ENCODE measurements at places on chromosomes 1 and 21.

- no peak for DNase-seq
Observed at GRCh38 chr21:21406921-21407320, 408.7 kb downstream of the NCAM2 start.

GRCh38 chr1:11525516-11525915 lies 46.6 kb downstream of the DISP3 start:
- DNase-seq, result no peak

DNA sequence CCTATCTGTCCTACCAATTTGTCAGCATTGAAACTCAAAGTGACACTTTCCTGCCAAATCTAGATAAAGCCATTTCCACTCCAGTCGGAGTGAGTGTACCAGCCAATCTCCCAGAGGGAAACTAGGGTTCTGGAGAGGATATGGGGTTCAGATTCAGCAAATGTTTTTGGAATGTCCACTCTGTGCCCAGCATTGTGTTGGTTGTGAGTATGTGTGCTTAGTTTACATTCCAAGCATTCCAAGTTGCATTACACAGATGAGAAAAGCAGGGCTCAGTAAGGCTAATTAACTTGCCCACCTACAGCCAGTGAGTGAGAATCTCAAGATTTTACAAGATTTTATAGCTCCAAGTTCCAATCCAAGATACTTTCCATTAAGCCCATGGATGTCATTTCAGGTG lies 26.4 kb upstream of the RGS16 start:
- DNase-seq, result no peak

GRCh38 chr1:151255381-151255780 lies 847 bp downstream of the PSMD4 start:
- no peak for DNase-seq

- peak; percentile 42 for DNase-seq
Observed at GRCh38 chr1:9822897-9823692, 670 bp downstream of the CLSTN1 start.

DNA sequence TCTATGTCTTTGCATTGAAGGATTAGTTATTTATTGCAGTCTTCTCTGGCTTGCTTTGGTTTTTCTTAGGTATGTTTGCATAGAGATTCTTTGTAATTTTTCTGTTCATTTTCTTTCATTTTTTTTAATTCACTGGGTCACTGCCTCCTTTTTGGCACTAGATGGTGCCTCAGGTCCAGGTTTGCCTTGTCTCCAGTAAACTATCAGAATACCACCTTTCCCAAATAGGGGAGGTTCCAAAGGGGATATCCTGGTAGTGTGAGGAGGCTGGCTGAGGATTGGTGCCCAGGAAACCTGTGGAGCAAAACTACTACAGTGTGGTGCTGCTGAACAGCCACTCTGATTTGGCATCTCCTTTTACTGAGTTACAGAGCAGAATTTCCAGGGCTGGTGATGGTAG lies 257.1 kb downstream of the KCTD3 start:
- DNase-seq, result no peak

GRCh38 chr1:115112496-115113375 lies 23.4 kb upstream of the TSPAN2 start:
- peak; percentile 46 for DNase-seq

GRCh38 chr1:187261637-187262036 lies 432.9 kb downstream of the PLA2G4A start:
- no peak for DNase-seq

DNA sequence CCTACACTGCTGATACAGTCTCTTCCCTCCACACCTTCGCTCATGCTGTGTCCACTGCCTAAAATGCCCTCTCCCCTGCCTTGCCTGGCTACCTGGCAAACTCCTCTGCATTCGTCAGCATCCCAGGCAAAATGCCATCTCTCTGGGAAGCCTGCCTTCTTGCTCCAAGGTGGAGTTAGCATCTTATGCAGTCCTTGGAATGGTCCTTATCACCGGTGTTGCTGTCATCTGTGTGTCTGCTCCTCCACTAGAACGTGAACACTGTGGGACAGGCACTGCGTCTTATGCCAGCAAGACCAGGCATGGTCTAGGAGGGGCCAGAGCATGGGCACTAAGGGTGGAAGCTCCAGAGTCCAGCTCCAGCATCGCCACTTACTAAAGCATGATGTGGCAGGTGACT lies 211.8 kb downstream of the MATN1 start:
- DNase-seq, result no peak

GRCh38 chr1:168386949-168387586 lies 106.4 kb downstream of the TBX19 start:
- DNase-seq, result peak; percentile 65

- DNase-seq, result no peak
Observed at GRCh38 chr1:226181996-226182714, 4.4 kb downstream of the ACBD3 start.

Data from CD4-positive, CD25-positive, alpha-beta regulatory T cell (primary cell).